ENCODE measurements at places on chromosomes 12 and 14.

DNA sequence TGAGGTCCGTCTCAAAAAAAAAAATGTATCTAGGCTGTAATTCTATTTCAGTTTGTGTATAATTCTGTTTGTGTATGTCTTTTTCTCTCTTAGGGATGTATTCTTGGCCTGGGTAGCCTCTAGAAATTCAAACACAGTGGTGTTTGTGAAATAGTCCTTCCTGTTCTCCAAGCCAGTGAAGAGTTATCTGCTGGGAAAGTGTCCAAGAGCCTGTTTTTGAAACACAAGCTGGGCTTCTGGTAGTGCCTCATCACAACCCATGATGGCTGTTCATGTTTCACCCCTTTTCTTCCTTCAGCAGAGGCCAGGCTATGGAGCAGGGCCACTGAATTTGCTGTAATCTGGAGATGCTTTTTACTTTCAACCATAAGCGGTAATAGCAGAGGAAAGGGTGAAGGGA is 14.7 kb downstream of the METTL3 start:
- no peak for DNase-seq

- DNase-seq = no peak
Observed at GRCh38 chr14:72164420-72165228, 232.4 kb downstream of the RGS6 start.

GRCh38 chr14:42569227-42569626 is 962.6 kb downstream of the LRFN5 start:
- DNase-seq = no peak

GRCh38 chr14:88983755-88984154 is 159.3 kb downstream of the TTC8 start:
- peak; percentile 82 for DNase-seq

DNA sequence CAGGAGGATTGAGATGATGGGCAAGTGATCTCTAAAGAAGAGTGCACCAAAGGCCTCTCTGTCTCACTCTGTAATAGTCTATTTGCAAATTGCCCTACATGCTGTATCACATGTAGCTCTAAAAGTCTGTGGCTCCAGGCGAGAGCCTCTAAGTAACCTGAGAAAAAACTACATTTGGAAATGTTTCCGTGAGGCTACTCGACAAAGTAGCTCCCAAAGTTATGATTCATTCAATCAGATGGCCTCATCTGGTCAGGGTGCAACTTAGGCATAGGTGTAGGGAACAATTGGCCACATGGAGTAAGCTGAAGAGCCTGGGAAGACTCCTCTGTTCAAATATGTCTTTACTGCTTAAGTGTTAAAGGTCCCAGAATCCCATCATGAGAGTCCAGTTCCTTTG is 155.4 kb upstream of the PLEKHG7 start:
- DNase-seq = no peak

- no peak for DNase-seq
Observed at GRCh38 chr12:76043377-76043776, 11.8 kb upstream of the PHLDA1 start.

GRCh38 chr12:71162832-71163763 is 5.3 kb upstream of the TSPAN8 start:
- no peak for DNase-seq

- DNase-seq = no peak
Observed at GRCh38 chr12:82959821-82960220, 273.1 kb downstream of the TMTC2 start.

DNA sequence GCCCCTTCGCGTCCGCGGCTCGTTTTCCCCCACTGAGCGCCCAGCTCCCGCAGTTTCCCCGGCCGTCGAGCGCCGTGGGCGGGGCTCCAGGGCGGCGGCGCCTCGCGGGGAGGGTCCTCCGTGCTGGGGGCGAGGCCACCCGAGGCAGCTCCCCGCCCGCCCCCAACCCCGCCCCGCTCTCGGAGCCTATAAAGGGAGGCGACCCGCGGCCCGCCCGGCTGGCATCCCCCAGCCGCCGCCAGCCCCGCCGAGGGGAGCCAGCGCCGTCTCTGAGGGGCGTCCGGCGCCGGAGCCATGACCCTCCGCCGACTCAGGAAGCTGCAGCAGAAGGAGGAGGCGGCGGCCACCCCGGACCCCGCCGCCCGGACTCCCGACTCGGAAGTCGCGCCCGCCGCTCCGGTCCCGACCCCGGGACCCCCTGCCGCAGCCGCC is at the start of gene TAMALIN:
Gene TAMALIN, plus strand, starts transcription at position 221 of the 432 bp plus-strand sequence. Its CDS starts 74 bp downstream, at position 295.
- DNase-seq = no peak

DNA sequence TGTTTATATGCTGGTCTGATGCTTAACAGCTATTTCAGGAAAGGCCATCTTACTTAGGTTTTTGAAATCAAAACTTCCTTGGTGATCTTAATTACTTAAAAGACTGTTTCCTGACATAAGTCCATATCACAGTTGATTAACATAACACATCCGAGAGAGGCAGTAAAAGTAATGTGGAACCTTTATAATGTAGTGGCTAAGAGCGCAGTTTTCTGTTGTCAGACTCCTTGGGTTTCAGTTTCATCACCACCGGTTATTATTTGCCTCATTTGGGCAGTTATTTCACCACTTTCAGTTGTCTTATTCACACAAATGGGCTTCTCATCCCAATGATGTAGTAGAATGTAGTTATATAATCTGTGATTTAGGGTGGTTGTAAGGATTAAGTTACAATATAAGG is 30.9 kb downstream of the TBC1D15 start:
- no peak for DNase-seq

- DNase-seq = no peak
Observed at GRCh38 chr12:119341988-119342387, 7.5 kb downstream of the CCDC60 start.

- DNase-seq = no peak
Observed at GRCh38 chr12:97182769-97183168, 275.7 kb downstream of the NEDD1 start.

- no peak for DNase-seq
Observed at GRCh38 chr14:20618271-20618749, 23.2 kb downstream of the OR6S1 start.

DNA sequence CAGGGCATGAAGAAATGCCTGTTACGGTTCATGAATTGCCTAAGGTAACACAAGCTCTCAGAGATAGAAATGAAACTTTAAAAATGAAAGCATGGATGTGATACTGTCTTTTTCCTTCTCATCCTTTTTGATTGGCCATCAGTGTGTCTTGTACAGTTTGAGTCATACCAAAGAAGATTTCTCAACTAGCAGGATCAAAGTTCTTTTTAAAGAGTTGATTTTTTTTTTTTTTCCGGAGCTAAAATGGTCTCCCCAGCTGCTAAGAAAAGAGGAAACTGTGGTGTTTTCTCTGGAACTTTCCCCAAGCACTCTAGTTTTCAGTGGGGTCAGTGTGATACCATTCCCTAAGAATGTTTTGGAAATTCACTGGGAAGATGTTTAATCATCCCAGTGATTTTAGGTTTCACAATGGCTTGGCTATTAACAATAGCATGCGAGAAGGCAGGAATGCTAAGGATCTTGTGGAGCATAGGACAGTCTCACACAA is 105.0 kb downstream of the ETNK1 start:
- DNase-seq = no peak

DNA sequence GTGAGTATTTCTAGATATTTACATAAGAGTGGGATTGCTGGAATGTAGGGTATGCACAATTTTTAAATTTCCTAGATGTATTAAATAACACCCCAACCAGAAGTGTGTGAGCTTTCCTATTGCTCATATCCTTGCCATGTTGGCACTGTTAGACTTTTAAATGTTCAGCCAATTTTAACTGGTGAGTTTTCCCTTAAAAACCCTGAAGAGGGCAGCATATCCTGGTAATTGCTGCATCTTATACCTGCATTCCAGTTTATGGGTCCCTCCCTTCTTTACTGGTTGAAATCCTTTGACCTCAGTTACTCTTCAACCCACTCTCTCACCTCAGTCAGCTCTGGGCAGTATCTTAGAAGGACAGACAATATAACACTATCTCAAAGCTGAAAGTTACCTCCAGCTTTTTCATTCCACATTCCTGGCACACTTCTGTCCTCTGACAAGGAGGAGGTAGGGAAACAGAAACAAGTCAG is 270.6 kb downstream of the PAWR start:
- DNase-seq = peak; percentile 53

GRCh38 chr14:23112359-23113178 is 6.5 kb downstream of the CEBPE start:
- DNase-seq = no peak

- peak; percentile 67 for DNase-seq
Observed at GRCh38 chr14:99266181-99267178, 5.5 kb downstream of the BCL11B start.

DNA sequence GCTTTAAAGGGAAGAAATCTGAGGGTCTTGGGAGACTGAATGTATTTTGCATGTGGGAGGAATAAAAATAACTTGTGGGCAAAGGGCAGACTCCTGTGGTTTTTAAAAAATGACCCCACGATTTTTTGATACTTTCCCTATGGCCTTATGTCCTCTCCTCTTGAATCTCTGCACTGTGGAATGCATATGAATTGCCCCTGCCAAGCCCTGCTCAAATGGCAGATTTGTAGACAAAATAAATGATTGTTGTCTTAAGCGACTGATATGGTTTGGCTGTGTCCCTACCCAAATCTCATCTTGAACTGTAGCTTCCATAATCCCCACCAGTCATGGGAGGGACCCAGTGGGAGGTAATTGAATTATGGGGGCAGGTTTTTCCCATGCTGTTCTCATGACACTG is 223.8 kb downstream of the DACT1 start:
- DNase-seq = no peak

DNA sequence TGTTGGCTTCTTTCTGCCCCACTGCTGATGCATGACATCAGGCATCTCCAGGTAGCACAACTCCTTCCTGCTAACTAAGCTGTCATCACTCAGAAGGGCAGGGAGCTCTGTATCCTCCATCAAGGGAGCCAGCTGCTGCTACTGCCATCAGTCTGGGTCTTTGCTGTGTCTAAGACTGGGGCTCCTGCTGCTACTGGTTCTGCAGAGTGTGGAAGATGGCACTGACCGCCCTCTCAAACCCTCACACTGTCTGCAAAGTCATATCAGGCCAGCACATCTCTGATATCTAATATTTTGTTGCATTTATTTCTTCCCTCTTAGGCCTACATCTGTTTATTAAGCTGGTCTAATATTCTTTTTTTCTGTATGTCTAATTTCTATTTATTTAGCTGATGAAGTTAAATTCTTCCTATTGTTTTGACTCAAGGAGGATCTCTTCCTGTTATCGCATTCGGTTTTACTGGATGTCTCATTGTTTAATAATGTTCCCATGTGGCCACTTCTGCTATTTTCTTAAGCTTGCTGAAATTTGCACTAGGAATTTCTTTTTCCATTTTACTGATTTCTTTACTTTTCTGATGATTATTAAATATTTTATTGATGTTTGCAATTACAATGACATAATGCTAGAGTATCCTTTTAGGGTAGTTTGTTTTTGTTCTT is 7.6 kb upstream of the E2F7 start:
- no peak for DNase-seq

- DNase-seq = no peak
Observed at GRCh38 chr12:93894391-93895088, 217.4 kb downstream of the CRADD start.

DNA sequence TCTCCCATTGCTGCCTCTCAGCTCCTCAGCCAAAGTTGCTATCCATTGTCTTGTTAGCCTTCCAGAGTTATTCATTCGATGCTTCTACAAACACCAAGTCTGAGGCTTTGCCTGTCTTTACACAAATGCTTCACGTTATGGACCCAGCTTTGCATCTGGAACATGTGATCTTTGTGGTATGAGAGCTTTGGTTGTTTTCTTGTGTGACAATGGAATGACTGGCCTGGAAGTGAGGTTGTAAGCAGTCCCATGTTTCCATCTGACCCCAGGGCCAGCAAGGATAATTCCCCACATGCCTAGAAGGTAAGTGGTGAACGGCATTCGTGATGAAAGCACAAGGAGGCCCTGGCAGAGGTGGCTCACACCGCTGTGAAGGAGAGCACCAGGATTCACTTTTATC is 866.7 kb upstream of the TMEM132C start:
- DNase-seq = no peak

GRCh38 chr14:28681681-28682080 is 84.9 kb upstream of the FOXG1 start:
- no peak for DNase-seq

DNA sequence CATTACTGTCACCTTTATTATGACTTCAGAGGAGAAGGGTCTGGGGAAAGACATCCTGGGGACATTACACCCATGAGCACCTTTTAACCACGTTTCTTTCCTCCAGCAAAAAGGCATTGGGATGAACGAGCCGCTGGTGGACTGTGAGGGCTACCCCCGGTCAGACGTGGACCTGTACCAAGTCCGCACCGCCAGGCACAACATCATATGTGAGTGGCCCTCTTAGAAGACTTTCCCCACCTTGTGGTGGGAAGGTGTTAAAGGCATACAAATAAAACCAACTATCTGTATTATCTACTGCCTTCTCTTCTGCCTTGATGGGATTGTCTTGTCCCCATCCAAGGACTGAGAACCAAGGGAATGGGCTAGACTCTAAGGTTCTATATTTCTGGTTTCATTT is 6.0 kb downstream of the PSMD9 start:
- DNase-seq = no peak

DNA sequence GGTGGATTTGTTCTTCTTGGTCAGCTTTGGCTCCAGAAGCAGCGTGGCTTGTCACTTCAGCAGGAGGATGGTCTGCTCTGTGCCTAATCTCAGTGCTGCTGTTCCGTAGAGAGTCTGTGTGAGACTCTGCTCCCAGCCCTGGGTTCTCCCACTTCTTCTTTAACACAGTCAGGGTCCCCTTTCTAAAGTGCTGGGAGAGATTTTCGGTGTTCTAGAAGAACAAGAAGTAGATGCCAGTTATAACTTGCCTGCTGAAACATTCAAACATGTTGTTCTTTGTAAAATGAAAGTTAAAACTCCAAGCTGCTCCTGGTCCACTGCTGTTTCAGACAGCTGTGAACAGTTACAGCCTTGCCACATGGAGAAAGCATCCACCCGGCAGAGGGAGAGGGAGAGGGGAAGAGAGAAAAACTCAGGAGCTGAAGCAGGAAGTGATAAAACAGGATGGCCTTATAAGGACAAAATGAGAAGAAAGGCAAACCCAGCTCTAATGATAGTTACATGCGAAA is 55.2 kb upstream of the CERS5 start:
- no peak for DNase-seq

DNA sequence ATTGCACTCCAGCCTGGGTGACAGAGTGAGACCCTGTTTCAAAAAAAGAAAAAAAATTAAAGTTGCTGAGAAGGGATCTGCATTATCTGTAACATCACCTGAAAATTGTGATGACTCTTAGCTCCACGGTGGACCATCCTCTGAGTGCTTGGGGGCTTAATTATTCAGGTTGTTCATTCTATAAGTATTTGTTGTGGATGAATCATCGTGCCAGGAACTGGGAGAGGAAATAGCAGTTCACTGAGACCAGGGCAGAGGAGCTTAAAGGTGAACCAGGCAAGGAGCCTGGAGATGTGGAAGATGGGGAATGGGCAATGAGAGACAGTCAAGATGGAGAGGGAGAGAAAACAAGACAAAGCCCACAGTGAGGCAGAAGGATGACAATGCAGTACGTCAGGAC is 25.5 kb upstream of the GSC start:
- DNase-seq = no peak

DNA sequence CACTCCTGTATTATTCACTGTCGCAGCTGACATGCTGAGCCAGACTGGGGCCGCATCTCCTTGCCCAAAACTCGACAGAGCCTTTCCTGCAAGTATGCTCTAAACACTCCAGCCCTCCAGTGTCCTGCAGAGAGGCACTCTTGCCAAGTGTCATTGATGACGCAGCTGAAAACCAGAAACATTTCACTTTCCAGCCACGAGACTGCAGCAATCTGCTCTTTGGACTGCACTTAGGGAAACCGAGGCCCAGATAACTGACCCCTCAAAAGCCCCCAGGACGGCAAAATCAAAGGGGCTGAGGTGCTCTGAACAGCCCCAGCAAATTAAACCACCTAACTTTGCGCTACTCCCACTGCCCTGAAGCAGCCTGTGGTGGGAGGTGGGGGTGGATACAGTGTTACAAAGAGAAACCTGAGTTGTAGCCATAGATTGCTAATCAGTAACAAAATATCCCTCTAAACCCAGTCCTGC is 2.6 kb downstream of the CCDC85C start:
- no peak for DNase-seq
